ENCODE measurements at places on chromosomes 5 and 9. TPM values are rescaled to one million over a fixed set of nuclear protein-coding genes. Genes with fewer than 3 reads are reported as not detected.

Gene PSAT1
- 29.3 TPM for total RNA-seq

Gene STXBP1
- total RNA-seq: 34.6 TPM

Gene DMRT2
- not detected for total RNA-seq

Gene ZNF658
- 8.6 TPM for total RNA-seq

Gene ACTBL2
- total RNA-seq: not detected

Gene ISL1
- total RNA-seq: not detected

Gene ARL14EPL
- total RNA-seq: not detected

Gene NR5A1
- total RNA-seq: not detected

Gene ADAMTS2
- total RNA-seq: not detected

Gene ADAMTS6
- 9.6 TPM for total RNA-seq

Gene CCDC183
- total RNA-seq: 2.3 TPM

Gene PCDHGB2
- total RNA-seq: 0.81 TPM

Gene MPDZ
- not detected for total RNA-seq

Gene RMND5B
- total RNA-seq: 33.7 TPM

Gene NR6A1
- total RNA-seq: not detected

Gene CYSRT1
- 0.47 TPM for total RNA-seq

Gene SPINK7
- not detected for total RNA-seq

Gene IL9
- not detected for total RNA-seq

Gene MYOT
- not detected for total RNA-seq

Gene TEX53
- total RNA-seq: not detected

Gene BHMT
- total RNA-seq: not detected

Gene PCDHB4
- total RNA-seq: not detected

Gene LHX2
- total RNA-seq: not detected
